ENCODE measurements at places on chromosomes 5 and 9.

- no peak for DNase-seq
These were observed 24.2 kb downstream of the TCF7 start for GRCh38 chr5:134138416-134139376.

DNA sequence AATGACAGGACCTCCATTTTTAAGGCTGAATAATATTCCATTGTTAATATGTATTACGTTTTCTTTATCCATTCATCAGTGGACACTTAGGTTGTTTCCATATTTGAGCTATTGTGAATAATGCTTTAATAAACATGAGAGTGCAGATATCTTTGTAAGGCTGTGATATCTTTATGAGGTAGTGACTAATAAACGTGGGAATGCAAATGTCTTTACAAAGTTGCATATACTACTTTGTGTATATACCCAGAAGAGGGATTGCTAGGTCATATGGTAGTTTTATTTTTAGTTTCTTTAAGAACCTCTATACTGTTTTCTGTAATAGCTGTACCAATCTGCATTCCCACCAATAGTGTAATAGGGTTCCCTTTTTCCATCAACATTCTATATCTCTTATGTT lies 148.7 kb downstream of the FOCAD start:
- DNase-seq: no peak

DNA sequence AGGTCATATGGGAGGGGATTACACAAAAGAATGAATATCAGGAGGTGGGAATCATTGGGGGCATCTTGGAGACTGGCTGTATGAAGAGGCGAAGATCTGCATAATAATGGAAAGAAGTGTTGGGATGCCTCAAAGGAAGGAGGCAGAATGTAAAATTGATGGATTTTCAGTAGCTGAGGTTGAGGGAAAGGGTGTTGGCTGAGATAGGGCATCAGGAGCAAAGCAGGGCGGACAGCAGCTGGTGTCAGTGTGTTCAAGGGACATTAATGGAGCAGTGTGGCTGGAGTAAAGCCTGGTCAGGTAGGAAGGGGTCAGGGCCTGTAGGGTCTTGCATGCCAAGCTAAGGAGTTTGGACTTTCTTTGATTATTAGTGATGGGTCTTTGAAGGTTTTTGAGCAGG lies 65.2 kb upstream of the TNFAIP8 start:
- DNase-seq: no peak

- DNase-seq: no peak
These were observed 15.1 kb upstream of the TNFSF15 start for GRCh38 chr9:114820776-114821501.

All from uterus (tissue), 4 donors.